ENCODE measurements at places on chromosomes 11 and 22.

DNA sequence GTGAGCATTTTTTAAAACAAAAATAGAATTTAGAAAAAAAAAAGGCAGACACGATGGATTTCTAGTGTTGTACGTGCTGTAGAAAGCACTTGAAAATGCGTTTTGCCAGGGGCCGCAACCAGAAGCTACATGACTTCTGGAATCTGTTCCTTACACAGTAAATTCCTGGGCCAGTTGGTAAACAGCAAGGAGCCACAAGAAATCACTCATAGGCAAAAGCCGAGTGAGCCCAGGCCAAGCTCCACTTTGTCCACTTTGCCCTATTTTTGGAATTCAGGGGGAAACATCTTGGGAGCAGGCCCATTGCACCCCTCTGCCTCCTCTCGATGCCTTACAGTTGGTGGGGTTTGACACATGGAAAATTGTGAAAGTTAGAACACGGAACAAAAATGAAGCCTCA is 4.1 kb upstream of the CELSR1 start:
- DNase-seq, result no peak

DNA sequence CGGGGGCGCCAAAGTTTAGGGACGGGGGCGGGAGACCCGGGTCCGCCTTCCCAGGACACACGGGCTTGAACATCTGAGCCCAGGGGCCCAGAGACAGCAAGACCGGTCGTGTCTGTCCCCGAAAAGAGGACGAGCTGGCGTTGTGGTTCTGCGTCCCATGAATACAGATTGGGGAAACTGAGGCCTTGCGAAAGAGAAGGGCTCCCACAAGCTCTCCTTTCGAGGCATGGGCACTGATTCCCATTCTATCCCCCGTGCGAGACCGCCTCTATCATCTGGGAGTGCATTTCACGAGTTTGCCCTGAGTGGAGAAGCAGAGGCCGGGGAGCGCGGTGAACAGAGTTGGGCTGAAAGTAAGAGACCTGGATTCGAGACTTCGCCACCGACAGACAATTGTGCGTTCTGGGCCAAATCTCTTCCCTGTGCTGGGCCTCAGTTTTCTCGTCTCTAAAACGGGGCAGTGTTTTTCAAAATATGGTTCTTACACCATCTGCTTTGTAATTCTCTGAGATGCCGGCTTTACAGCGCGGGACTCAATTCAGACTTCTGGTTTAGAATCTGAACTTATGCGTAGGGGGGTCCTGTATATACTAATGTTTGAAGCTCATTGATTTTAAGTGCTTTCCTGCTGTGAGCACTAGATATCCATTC is 471 bp downstream of the RNF185 start:
- DNase-seq, result peak; percentile 24

GRCh38 chr11:131614631-131615030 is 244.2 kb downstream of the NTM start:
- no peak for DNase-seq

DNA sequence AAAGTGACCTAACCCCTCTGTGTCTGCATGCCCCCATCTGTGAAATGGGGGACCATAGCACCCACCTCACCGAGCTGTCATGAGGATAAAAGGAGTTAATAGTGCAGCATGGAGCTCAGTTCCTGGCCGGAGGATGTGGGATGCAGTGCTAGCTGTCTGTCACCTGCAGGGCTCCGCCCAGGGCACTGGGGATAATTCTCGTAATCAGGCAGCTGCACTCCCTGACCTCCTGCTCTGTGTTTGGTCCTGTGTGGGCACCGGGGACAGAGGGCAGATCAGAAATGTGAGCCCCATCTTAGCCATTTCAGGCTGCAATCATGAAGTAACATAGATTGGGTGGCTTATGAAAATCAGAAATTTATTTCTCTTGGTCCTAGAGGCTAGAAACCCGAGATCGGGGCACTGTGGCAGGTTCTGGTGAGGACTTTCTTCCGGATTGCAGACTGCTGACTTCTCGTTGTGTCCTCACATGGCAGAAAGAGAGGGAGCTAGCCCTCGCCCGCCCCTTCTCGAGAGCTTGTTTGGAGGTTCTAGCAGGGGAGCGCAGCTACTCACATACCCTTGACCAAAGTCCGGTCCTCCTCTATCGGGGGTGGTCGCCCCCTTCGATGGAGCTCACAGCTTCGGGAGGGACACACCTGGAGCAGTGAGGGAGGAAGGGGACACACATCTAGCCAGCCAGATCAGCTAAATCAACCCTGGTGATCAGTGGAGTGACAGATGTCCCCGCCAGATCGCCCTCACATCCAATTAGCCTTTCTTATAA is 3.2 kb downstream of the KCTD17 start:
- no peak for DNase-seq

DNA sequence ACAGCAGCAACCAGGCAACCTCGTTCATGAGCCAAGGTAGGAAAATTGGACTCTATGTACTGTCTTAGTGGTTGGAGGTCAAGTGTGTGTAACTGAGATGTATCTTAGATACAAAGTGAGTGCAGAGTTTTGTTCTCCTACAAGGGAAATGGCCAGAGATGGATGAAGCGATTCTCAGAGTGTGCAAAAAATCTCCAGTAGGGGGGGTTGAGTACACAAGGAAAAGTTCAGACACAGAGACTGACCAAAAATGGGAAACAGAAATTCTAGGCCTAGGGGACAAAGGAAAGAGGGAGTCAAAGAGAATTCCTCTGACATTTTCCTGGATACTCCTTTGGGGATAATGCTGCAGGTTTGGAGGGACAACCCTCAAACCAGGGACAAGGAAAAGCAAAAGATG is 38.2 kb upstream of the OR5AK2 start:
- DNase-seq, result no peak

All from ACHN (cell line).